ENCODE measurements at places on chromosomes 4 and X.
A peak's percentile ranks its signal among the peaks of the same experiment; 100 is the strongest.

- no peak for DNase-seq
These were observed 14.0 kb downstream of the RTL5 start for GRCh38 chrX:72117636-72118210.

DNA sequence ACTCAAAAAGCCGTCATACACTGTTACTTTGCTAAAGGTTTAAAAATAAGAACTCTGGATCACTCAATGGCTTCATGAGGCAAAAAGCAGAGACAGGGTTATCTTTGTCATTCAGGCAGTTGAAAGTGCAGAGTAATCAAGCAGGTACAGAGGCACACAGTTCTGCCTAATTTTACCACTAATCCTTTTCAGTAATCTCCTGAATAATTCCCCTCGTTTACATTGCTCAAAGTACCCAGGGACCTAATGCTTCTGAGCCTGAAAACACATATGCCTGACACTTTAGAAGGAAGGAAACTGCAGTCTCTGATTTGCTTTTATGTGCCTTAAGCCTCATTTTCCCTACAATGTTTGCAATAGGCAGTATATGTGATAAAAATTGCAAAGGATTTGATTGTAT, 71.4 kb upstream of the TRAM1L1 start:
- no peak for DNase-seq

GRCh38 chrX:153460826-153461225, 9.6 kb downstream of the HAUS7 start:
- no peak for DNase-seq

GRCh38 chrX:119760026-119760877, 1.9 kb downstream of the SOWAHD start:
- no peak for DNase-seq

DNA sequence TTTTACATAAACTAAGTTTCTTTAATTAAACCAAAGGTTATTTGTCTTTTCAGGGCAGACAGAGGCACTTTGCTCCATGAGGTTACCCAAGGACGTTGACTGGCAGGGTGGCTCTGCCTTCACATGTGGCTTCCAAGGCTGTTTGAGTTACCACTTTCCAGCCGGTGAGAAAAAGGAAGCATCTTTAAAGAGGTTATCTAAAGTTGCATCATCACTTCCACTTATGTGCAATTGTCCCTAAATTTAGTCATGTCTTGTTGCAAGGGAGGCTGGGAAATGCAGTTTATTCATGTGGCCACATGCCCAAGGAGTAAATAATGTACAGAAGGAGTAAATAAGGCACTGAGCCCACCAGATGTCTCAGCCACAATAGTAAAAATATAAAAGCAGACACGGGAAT, 29.0 kb upstream of the RAP1GDS1 start:
- DNase-seq: no peak

DNA sequence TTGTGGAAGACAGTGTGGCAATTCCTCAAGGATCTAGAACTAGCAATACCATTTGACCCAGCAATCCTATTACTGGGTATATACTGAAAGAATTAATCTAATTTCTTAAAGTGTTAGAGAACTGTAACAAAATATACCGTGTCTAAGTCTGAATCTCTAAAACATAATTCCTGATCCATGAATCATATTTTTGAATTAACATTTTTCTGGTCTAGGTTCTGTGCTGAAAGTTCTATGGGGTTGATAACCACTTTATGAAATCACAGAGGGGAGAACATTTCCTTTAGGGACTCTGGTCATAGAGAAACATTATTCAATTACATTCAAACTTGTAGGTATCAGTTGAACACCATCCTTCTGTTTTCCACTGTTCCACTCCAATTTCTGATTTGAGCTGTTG, 91.9 kb upstream of the ETNPPL start:
- DNase-seq: no peak

DNA sequence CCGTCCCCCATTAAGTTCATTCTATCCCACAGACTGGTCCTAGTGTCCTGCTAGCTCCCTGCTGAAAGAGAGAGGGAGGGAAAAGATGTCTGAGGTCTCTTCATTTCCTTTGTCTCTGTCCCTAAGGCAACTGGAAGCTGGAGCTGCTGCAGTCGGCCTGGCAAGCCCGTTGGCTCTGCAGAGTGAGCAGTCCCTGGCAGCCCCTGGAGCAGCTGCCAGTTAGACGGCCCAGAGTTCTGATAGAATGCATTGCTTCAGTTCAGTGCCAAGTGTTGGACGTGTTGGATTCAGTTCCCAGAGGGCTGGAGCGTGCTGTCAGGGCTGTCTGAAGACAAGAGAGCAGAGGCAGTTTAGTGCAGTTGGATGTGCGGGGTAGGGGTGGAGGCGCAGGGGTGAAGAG, 975 bp downstream of the KCNE5 start:
- DNase-seq: no peak

GRCh38 chr4:66567551-66567950, 897.3 kb upstream of the EPHA5 start:
- no peak for DNase-seq

DNA sequence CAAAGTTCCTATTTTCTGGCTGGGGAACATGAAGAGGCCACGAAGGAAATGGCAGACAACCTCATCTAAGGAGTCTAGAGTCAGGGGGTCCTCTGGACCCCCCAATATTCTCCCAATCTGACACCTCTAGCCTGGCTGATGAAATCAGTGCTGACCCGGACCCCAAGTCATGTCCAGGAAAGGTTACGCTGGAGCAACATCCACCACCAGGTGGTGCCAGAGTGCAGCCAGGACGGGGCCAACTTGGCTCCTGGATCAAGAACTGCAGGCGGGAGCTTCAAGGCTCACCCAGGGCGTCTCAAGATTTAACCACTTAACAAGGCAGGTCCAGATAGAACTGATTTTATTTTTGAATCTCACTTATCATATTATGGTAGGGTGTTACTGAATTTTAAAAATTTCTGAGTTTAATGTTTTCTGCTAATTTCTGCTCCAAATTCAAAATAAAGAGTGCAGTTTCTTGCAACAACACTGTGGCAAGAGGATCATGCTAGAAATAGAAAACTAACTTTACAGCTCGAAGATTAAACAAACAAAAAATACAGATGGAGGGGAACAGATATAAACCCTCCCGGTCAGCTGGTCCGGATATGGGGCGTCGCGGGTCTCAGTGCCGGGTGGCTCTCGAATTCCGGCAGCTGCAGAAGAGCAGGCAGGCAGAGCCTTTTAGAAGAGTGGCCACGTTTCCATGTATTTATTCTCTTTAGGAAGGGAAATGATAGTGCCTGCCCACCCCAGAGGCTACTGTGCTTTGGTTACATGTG, 135.5 kb downstream of the AFAP1 start:
- peak; percentile 75 for DNase-seq

GRCh38 chr4:101254776-101255175, 92.5 kb downstream of the PPP3CA start:
- no peak for DNase-seq

- DNase-seq: no peak
These were observed 954.0 kb upstream of the TENM3 start for GRCh38 chr4:181289198-181289597.

- DNase-seq: no peak
These were observed 27.7 kb downstream of the MANBA start for GRCh38 chr4:102733084-102733483.

- DNase-seq: no peak
These were observed 597.9 kb downstream of the GBA3 start for GRCh38 chr4:23290656-23291055.

DNA sequence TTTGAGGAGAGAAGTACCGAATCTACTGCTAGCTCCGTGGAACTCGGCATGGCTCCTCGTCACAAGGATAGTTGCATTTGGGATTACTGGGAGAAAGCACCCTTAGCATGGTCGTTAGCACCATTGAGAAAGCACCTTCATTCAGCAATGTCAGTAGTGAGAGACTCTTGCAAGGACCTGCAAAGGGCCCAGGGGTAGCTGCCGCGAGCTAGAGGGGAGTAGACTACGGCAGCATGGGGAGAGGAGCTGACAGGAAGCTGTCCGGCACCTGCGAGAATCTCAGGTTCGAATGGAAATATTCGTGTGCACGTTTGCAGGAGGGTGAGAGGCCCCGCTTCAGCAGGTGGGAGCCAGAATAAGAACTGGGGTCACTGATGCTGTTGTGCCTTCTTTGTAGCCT, 20.2 kb downstream of the TLR10 start:
- DNase-seq: no peak

GRCh38 chr4:152843481-152844090, 63.8 kb downstream of the ARFIP1 start:
- DNase-seq: no peak

DNA sequence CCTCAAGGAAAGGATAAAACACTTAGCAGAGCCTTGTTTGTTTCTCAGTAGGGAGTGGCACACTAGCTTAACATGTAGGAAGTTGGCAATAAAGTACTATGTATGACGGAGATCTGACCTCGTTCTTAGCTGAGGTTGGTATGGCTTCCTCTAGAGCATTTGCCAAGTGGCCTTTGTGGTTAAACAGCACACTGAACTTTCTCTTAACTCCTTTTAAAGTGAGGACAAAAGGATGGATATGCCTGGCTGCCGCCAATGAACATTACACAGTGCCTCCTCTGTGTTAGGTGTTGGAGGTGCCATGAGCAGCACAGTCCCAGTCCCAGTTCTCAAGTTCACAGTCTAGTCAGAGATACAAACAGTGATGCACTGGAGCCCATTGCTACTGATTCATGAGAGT, 54.4 kb downstream of the VGLL1 start:
- DNase-seq: no peak

DNA sequence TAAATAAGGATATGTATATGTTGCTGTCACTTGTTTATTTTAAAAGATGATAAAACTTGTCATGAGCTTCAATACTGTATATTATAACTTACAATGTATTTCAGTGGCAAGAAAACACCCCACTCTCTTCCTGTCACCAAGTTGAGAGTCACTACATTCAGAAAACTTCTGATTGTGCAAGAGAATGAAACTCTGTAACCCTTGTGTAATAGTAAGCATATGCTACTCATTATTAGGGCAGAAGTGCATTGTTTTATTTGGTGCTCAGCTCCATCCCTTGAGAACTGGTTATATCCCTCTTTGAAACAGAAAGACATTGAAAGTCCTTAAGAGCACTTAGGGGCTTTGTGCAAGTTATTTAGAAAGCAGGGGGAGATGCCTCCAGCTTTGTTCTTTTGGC, 594.5 kb downstream of the ARAP2 start:
- DNase-seq: no peak

DNA sequence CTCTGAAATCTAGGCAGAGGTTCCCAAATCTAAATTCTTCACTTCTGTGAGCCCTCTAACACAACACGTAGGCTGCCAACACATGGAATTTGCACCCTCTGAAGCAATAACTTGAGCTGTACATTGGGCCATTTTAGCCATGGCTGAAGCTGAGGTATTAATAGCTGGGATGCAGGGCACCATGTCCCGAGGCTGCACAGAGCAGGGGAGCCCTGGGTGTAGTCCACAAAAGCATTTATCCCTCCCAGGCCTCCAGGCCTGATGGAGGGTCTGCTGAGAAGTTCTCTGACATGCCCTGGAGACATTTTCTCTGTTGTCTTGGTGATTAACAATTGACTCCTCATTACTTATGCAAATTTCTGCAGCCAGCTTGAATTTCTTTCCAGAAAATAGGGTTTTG, 127.9 kb downstream of the PABPC4L start:
- no peak for DNase-seq

DNA sequence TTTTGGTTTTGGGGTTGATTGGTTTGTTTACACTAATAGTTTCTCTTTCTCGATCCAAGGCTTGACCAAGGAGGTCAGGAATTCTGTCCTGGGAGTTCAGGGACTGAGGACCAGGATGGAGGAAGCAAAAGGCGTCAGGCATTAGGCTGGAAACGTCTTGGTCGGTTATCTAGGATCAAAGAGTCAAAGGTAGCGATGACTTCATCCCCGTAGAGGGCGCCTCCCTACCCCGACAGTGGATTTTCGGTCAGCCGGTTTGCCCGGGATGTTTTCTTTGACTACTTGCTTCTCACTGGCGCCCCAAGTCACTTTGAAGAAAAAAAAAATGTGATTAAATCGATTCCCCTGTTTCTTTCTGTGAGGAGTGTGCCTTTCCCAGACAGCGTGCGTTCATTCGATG, 980 bp upstream of the FHDC1 start:
- peak; percentile 47 for DNase-seq

GRCh38 chrX:28312965-28313364, 274.3 kb upstream of the IL1RAPL1 start:
- DNase-seq: no peak

DNA sequence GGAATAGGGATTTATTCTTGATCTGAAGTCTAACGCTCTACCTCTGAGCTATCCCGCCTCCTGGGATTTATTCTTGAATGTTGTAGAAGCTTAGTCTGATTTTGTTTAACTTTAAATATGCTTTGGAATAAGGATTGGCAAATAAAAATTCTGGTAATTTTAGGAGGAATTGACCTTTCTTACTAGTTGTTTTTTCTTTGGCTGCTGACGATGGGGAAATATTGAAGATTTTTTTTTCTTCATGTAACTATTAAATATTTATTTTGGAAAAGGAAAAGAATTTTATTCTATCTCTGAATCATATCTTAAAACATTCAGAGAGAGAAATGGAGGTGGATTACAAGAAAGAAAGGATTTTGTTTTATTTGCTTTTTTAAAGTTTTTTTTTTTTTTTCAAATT, 122.9 kb downstream of the PDLIM5 start:
- DNase-seq: no peak

- DNase-seq: no peak
These were observed 37.7 kb upstream of the UGT2B7 start for GRCh38 chr4:69058410-69059059.

DNA sequence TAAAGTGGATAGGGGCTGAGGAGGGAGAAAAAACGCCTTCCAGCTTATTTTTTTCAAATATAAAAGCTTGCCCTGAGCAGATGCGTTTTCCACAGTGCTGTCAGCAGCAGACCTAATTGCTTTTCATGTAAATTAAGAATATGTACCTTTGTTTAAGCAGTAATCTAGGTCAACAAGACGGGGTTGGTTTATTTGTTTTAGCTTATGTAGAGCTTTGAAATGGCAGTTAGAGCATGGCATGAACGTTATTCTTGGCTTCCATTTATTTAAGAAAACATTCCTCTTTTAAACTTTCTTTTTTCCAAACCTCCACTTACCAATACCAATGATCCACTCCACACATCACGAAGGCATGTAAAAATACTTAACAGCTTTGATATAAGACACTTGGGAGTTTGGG, 220.3 kb upstream of the TENM3 start:
- DNase-seq: no peak

- DNase-seq: no peak
These were observed 17.1 kb upstream of the DDX60 start for GRCh38 chr4:168335621-168336020.

DNA sequence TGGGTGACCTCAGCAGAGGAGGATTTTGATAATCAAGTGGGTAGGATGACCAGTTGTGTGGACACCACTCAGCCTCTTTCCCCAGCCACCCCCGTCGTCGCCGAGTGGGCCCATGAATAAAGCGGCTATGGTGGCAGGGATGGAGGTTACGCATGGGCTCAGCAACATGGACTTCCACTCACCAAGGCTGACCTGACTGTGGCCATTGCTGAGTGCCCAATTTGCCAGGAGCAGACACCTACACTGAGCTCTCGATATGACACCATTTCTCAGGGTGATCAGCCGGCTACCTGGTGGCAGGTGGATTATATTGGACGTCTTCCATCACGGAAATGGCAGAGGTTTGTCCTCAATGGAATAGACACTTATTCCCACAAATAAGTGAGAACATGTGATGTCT, 361.3 kb downstream of the KLHL4 start:
- no peak for DNase-seq

- no peak for DNase-seq
These were observed 63.7 kb downstream of the HMGB2 start for GRCh38 chr4:173270312-173271027.

GRCh38 chrX:32533848-32534247, 677.5 kb downstream of the DMD start:
- DNase-seq: no peak

GRCh38 chrX:21398426-21398825, 24.2 kb downstream of the CNKSR2 start:
- no peak for DNase-seq

GRCh38 chr4:81369886-81370285, 101.8 kb downstream of the RASGEF1B start:
- DNase-seq: no peak

Data from NT2/D1 (cell line).